ENCODE measurements at places on chromosomes 13 and 19. TPM values are rescaled to one million over a fixed set of nuclear protein-coding genes. Genes with fewer than 3 reads are reported as not detected.

Gene ZNF470
- 1.1 TPM for total RNA-seq

Gene UHRF1
- 0.56 TPM for total RNA-seq

Gene PTPRS
- 4.7 TPM for total RNA-seq

Gene SRRM5
- 0.31 TPM for total RNA-seq

Gene TARM1
- total RNA-seq = not detected

Gene CFAP97D2
- total RNA-seq = 4.1 TPM

Gene FCHO1
- 38.4 TPM for total RNA-seq

Gene TMEM38A
- 0.24 TPM for total RNA-seq

Gene KCNRG
- not detected for total RNA-seq

Gene ATP8A2
- total RNA-seq = 0.41 TPM

Measured in CD8-positive, alpha-beta T cell (primary cell).